Hepatocyte (in vitro differentiated cells): ENCODE measurements at places on chromosomes 6 and 20. TPM values are rescaled to one million over a fixed set of nuclear protein-coding genes. Genes with fewer than 3 reads are reported as not detected.

MOCS1 gene
- polyA plus RNA-seq, result 13.4 and 14.5 TPM in 2 replicates

GRCh38 chr6:7418238-7418905, 28.8 kb downstream of the RIOK1 start:
- peaks cover 30% of the 10 kb centered on the region for H3K4me1 ChIP-seq
- peak overlapping the region; percentile 15 for H3K27ac ChIP-seq
- DNase-seq, result no peak

DNA sequence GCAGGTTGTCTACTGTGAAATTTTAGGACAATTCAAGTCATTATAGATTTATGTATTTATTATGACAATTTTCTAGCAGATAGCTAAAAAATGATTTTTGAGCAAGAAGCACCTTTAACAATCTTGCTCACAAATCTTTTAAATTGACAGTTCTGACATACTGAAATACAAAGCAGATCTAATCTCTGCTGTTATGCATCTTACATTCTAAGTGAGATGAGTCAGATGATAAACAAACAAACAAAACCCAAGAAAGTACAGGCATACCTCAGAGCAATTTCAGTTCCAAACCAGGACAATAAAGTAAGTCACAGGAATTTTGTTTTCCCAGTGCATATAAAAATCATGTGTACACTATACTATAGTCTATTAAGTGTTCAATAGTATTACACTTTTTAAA, 430.7 kb upstream of the PTCHD4 start:
- no peak for DNase-seq
- no peak overlapping the region for H3K4me3 ChIP-seq
- H3K27me3 ChIP-seq, result no peaks in the 10 kb centered on the region
- H3K4me1 ChIP-seq, result no peaks in the 10 kb centered on the region
- no peaks in the 10 kb centered on the region for H3K36me3 ChIP-seq

- no peaks in the 10 kb centered on the region for H3K27me3 ChIP-seq
- H3K36me3 ChIP-seq, result no peaks in the 10 kb centered on the region
- H3K4me1 ChIP-seq, result no peaks in the 10 kb centered on the region
- DNase-seq, result no peak
These were observed 4.7 kb downstream of the WFDC5 start for GRCh38 chr20:45110301-45110700.

- no peak for DNase-seq
- H3K36me3 ChIP-seq, result no peaks in the 10 kb centered on the region
- H3K4me3 ChIP-seq, result no peak overlapping the region
- peaks cover 34% of the 10 kb centered on the region for H3K4me1 ChIP-seq
These were observed 78.9 kb downstream of the SLX4IP start for GRCh38 chr20:10513931-10514575.

- no peaks in the 10 kb centered on the region for H3K36me3 ChIP-seq
- no peak overlapping the region for H3K4me3 ChIP-seq
- no peaks in the 10 kb centered on the region for H3K27me3 ChIP-seq
- H3K27ac ChIP-seq, result no peak overlapping the region
- no peak for DNase-seq
These were observed 41.2 kb downstream of the HIVEP2 start for GRCh38 chr6:142903812-142904211.

COL21A1 gene
- 34.5 and 36.2 TPM in 2 replicates for polyA plus RNA-seq

NHSL1 gene
- 39.0 and 43.7 TPM in 2 replicates for polyA plus RNA-seq
